ENCODE measurements at places on chromosomes 6 and 20.

DNA sequence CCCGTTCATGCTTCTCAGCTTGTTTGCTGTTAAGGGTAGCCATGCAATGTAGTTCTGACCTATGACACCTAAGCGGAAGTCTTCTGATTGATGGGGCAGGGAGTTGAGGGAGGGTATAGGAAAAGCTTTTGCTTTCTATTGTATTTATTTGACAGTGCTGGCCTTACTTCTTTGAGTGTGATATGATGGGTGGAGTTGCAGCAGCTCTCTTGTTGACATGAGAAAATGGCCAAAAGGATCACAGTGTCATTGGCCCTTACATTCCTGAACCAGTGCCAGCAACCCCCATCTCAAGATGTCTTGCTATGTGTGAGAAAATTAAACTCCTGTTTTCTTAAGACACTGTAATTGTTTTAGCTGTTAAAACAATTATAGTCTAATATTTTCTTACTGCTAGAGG, 117.5 kb downstream of the SAMD5 start:
- DNase-seq, result no peak

GRCh38 chr20:17505636-17506517, 25.3 kb downstream of the BFSP1 start:
- DNase-seq, result no peak

DNA sequence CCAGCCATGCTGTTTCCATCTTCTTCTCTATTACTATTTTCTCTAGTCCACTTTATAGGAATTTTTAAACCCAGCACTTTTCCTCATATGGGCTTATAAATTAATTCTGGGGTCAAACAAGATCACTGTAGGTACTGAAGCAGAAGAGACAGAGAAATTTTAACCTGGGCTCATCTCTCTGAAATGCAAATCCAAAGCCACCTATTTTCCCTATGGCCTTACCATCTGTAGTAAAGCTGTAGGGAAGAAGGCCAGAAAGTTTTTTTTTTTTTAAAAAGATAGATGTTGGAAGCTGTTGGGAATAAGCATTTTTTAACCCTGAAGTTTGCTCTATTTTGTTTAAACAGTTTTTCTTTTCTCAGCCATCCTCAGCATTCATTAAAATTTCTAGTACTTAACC, 367.4 kb downstream of the CD109 start:
- no peak for DNase-seq

DNA sequence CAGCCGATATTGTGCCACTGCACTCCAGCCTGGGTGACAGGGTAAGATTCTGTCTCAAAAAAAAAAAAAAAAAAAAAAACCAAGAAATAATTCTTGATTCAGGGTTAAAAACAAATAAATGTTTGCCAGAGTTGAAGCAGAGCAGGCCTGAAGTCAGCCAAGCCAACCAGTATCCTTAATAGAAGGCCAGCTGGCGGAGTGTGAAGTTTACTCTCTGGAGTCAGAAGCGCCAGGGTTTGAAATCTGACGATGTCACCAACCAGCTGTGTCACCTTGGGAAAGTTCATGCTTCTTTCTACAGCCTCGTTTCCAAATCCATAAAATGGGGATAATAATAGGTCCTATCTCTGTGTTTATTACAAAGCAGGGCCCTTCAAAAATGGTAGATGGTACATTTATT, 73.0 kb upstream of the ENPP5 start:
- DNase-seq, result no peak

DNA sequence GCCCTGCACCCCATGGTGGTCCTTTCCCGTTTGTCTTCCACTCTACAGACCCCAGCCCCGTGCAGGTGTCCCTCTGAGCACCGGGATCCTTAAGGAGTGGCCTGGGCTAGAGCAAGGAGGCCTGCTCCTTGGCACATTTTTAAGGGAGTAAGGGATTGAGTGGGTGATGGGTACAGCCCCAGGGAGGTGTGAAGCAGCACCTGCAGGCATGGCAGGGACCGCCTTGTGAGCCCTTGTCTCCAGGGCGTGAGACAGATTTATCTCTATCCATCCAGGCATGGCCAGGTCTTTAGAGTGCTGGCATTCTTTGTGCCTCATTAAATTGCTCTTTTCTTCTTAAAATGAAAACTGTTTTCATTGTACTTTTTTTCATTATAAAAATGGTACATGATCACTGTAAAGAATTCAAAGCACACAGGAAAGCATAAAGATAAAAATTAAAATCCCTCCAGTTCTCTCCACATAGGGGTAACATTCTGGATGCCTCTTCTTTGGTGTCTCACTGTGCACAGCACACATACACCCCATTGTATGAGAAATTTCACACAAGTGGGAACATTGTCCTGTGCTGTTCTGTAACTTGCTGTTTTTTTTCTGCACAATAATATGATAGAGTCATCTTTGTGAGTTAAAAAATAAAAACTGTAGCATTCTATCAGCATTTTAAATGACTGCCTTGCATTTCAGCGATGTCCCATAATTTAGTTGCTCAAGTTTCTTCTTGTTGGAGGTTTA, 31.9 kb upstream of the ZNF831 start:
- no peak for DNase-seq

DNA sequence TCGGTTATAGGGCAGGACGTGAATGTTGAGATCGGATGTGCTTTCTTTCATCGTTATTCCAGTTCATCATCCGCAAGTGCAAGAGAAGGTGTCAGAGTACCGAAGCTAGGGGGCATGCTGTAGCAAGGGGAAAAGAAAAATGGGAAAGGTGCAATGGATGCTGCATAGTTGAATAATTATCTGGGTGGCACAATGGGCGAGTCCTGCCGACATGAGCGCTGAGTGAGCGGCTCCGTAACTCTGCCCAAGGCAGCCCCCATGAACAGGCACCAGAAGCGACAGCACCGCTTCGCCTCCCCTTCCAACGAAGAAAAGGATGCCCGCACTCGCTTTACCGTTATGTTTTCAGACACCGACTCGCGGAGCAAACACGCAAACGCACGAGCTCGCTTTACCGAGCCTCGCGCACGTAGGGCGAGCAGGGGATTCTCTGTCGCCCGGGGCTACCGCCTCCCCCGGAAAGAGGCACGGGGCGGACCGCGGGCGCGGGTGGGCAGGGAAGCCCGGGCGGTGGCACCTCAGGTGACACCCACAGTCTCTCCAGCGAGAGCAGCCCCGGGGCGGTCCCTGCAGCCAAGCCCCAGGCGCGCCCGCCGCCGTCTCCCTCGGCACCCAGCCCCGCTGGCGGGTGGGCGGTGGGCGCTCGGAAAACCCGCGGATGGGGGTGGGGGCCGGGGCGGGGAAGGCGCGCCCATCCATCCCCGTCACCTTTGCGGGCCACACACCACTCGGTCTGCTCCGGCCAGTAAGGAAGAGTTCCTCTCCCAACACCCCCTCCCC, 654 bp downstream of the WASF1 start:
- peak; percentile 46 for DNase-seq

DNA sequence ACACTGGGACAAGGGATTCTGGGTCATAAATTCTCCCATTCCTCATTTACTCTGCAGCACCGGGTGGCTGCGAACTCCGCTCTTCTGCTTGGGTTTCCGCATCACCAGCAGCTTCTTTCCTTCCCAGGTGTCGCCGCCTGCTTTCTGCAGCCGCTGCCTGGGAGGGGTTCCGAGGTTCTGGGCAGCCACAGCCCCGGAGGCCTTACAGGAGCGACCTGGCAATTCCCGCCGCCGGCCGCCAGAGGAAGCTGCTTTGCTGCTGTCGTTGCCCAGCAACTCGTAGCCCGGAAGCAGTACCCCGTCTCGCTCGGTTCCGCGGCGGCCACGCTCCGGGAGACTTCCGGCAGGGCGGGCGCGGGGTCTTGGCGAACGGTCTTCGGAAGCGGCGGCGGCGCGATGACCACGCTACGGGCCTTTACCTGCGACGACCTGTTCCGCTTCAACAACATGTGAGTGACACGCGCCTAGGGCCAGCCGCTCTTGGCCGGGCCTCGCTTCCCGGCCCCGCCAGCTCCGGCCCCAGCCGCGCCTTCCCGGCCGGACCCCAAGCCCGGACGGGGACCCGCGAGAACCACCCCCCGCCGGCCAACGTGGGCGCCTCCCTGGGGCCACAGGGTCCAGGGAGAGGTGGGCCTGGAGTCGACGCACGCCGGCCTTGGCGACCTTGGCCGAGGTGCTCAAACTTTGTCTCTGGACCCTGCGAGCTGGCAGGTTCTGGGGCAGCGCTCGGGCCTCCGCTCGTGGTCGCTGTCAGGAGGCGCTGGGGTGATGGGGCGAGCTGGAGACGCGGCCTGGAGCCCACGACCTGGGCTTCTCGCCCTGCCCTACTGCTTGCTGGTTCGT, at the start of gene NAA20:
Gene NAA20 (plus strand): TSS at position 362 of the 843 bp plus-strand sequence. CDS start 35 bp downstream, at position 397.
- DNase-seq, result peak; percentile 95

DNA sequence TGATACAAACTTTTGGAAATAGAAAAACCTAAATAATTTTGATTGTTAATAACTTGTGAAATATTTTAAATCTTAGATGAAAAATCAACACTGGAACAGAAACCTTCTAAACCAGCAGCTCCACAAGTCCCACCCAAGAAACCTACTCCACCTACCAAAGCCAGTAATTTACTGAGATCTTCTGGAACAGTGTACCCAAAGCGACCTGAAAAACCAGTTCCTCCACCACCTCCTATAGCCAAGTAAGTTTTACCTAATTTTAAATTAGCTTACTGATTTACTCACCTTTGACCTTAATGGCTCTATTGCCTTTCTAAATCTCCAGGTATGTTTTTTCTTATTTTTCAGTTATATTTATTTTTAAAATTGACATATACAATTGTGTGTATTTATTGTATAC, 102.6 kb upstream of the ADGRF4 start:
- no peak for DNase-seq

DNA sequence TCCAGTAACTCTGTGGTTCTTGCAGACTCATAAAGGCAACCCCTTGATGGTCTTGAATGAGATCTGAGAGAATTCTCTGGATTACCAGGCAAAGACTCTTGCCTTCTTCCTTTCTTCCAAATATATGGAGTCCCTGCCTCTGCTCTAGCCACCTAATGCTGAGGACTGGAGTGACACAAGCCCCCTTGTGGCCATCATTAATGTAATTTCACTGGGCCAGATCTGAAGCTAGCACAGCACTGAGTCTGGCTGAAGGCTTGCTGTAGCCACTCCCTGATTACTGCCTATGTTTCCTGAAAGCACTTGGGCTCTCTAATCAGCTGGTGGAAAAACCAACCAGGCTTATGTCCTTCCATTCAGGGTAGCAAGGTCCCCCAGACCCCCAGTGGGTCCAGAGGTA, 559.3 kb upstream of the IRAK1BP1 start:
- no peak for DNase-seq

DNA sequence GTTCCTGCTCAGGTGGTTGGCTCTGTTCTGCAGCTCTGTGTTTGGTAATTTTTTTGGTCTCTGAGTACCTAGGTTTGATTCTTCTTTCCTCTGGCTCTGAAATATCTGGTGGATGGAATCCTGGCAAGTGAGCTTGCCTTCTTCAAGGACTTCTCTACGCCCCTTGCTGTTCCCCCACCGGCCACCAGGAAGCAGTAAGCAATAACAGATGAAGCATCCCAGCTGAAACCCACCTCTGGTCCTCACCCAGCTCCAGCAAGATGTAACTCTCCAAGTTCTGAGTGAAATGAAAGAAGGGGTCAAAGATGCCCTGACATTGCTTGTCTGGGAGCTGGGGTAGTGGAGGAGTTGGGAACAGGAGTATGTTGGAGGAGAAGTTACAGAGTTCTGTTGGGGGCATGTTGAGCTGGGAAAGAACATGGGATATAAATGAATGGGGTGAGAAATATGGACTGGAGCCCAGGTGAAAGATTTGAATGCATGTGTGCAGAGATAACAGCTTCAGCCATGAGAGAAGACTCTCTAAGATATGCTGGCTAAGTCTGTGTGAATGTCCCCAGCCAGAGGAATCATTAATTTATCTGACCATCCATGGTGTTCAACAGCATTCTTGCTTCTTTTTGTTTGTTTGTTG, 51.3 kb upstream of the GLP1R start:
- DNase-seq, result no peak

GRCh38 chr6:150635906-150636514, 36.3 kb downstream of the PLEKHG1 start:
- DNase-seq, result no peak

DNA sequence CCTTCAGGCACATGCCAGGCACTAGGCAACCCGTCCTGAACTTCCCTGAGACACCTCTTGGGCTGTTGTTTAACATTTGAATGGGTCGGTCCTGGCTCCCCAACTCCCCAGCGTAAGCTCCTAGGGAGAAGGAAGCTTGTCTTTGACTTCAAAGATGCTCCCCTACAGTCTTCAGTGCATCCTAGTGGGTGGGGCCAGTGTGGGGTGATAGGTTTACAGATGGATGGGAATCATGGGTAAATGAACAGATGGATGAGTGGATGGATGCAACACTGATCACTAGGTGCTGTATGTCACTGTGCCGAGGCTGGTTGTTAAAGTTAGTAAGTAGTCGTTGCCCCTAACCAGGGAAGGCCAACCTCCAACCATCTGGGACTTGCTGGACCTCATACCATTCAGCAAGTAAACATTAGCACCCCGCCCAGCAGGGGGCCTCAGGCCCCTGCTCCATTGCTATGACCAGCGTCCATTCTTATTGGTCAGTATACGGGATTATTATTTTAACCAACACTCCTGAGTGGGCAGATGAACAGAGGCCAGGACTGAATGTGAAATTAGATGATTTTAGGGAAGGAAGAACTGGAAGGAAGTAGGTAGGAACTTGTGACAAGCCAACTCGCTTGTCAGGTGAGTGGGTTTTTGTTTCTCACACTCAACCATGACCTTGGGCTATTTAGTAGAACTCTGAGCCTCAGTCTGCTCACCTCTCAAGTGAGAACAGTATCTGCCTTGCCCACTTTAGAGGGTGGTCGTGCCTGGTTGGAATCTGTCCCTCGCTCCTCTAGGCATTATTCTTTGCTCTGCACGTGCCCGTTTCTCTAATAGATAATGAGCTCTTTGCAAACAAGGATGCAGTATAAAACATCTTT, 82.9 kb upstream of the FOXP4 start:
- peak; percentile 26 for DNase-seq

GRCh38 chr20:50347284-50348063, 156.8 kb downstream of the CEBPB start:
- DNase-seq, result no peak
